Stimulated activated CD4-positive, alpha-beta T cell treated with anti-CD3 and anti-CD28 coated beads, Interleukin-12 subunit alpha, Interleukin-12 subunit beta, amount 100 ng/mL, for 48 hours (primary cell): ENCODE measurements at places on chromosomes 11 and 22.

DNA sequence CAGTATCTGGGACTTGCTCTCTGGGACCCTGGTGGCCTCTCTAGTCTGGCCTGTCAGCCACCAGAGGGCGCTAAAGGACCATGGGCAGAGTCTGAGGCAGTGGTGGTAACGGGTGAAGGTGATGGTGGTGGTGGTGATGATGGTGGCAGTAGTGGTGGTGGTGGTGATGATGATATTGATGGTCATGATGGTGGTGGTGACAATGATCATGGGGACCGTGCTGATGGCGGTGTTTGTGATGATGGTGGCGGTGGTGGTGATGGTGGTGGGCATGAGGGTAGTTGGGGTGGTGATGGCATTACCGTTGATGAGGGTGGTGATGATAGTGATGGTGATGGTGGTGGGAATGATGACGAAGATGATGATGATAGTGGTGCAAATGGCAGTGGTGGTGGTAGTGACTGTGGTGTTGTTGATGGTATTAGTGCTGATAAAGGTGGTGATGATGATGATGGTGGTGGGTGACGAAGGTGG, 16.0 kb downstream of the TRPM5 start:
- peak; percentile 86 for DNase-seq

DNA sequence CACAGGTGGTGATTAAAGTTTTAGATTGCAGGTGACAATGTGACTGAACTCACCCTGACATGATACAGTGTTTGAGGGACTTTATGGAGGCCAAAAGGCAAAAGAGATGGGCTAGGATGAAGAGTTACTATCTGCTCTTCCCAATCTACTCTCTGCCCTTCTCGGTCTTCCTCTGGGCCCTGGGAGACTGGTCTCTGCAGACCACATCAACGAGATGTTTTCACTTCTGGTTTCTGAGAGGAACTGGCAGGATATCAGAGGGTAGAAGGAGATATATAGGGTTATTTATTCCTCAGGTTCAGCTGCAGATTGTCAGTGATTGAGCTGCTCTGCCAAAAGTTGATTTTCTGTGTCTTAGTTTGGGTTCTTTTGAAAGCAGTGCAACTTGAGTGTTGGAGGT, 32.4 kb upstream of the CD44 start:
- no peak for DNase-seq

- DNase-seq = no peak
Observed at GRCh38 chr22:49047447-49047846, 780.2 kb downstream of the BRD1 start.

- no peak for DNase-seq
Observed at GRCh38 chr11:69204941-69205742, 49.4 kb downstream of the SMIM38 start.

GRCh38 chr11:67260406-67260805, 5.9 kb upstream of the GRK2 start:
- no peak for DNase-seq

- DNase-seq = no peak
Observed at GRCh38 chr11:130671801-130672700, 223.6 kb downstream of the ADAMTS15 start.

DNA sequence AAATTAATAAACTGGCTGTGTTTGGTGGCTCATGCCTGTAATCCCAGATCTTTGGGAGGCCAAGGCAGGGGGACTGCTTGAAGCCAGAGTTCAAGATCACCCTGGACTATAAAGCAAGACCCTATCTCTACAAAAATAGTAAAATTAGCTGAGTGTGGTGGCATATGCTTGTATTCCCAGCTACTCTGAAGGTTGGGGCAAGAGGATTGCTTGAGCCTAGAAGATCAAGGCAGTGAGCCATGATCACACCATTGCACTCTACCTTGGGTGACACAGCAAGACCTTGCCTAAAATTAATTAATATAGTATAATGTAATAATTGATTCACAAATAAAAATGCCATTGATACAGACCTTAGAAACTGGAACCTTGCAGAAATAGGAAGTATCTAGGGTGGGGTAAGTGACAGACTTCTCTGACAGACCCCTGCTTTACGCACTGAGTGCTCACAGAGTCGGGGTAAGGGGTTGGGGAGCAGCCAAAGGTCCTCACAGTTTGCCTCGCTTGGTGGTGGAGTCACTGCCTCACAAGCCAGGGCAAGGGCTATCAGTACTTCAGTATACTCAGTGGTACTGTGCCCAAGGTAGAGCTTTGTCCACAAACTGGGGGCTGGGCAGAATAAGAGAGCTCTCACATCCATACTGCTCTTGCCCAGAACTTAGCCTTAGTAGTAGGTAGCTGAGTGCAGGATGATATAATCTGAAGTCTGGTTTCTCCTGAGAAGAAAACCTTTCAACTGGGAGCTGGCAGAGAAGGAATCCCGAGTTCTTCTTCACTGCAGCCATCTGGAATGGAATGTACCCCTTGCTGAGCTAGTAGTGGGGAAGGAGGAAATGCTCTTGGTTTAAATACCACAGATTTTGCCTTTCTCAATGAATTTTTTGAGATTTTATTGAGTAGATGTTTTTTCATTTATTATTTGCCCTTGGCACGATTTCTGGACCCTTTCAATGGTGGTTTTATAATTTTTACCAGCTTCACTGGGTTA, 65.5 kb downstream of the EMSY start:
- no peak for DNase-seq
